ENCODE measurements at places on chromosomes 1 and 21.
A peak's percentile ranks its signal among the peaks of the same experiment; 100 is the strongest.

DNA sequence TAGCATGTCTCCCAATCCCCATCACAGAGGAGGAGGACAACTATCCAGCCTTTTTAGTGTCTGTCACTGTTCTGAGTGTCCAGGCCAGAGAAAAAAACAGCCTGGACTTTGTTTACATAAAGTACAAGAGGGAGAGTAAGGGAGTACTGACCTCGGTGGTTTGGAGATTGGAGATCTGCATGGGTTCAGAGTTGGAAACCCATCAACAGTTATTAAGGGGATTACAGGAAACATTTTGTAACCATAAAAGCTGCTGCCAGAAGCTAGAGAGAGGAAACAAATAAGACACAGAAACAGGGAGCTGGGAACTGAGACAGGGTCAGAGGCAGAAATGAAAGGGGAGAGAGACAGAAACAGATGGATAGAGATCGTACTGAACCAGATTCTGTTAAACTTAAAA, 131.5 kb upstream of the CTTNBP2NL start:
- no peak for DNase-seq

DNA sequence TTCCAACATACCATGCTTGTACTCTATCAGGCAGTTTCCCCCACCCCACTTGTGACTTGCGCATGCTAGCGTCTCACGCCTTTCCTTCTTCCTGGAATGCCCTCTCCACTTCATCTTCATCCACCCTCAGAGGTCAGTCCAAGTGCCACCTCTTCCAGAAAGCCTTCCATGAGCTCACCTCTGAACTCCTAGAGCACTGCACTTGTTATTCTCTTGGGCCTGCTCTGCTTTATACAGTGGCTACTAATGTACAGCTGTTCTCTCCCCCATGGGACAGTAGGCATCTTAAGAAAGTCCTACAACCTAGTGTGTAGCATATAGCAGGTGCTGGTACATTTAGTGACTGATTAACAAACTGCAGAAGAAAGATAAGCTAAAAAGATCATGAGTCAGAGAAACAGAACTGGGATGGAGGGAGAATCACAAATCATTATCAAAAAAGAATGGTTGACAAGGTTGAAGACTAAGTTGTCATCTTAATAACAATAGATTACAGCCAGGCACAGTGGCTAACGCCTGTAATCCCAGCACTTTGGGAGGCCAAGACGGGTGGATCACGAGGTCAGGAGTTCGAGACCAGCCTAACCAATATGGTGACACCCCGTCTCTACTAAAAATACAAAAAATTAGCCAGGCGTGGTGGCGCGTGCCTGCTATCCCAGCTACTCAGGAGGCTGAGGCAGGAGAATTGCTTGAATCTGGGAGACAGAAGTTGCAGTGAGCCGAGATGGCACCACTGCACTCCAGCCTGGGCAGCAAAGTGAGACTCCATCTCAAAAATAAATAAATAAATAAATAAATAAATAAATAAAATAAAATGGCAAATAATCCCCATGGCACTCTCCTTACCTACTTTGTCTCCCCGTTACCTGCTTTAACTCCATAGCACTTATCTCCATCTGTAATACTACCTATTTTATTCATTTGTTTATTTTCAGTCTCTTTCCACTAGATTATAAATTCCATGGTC, 16.3 kb upstream of the TSPAN1 start:
- no peak for DNase-seq

DNA sequence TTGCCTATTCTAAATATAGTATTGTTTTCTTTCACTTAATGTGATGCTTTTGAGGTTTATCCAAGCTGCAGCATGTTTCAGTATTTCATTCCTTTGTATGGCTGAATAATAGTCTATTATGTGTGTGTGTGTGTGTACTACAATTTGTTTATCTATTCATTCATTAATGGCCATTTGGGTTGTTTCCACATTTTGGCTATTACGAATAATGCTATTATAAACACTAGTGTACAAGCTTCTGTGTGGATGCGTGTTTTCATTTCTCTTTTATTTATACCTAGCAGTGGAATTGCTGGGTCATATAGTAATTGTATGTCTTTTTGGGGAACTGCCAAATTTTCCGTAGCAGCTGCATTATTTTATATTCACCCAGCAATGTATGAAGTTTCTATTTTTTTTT, 15.0 kb upstream of the THEM5 start:
- DNase-seq, result no peak

- DNase-seq, result no peak
Observed at GRCh38 chr1:43533584-43533983, 2.9 kb downstream of the PTPRF start.

DNA sequence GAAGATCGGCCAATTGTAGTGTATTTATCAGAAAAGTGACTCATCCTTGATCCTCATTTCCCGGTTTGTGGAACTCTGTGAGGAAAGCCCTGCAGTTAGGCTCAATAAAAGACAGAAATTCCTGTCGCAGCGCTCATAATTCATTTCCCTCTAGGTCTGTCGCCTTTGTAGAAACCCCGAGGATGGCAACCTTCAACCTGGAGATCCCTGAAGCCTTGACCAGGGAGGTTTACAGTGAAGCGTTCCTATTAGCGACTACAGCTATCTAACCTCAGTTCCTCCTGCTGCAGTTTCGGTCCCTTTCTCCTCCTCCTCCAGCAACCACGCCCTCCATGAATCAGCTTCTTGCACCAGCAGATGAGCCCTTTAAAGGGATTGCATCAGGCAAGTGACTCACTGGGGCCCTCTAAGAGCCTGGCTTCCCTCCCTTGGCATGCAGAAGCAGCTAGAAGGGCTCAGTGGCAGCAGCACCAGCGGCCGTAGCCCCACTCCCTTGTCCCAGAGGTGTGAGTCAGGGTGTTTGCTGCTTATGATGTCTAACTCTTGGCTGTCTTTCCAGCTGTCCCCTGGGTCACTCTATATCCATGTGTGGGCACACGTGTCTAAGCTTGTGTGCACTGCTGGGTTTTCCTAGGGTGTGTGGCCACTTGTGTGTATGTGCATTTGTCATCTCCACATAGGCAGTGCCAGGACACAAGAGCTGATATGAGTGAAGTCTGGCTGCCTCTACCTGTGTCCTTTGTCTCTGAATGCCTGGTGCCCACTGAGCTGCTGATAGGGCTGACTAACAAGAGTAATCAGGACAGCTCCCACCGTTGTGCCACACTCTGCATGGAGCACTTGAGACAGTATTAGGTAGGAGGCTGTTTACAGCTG, 779 bp upstream of the STK40 start:
- peak; percentile 86 for DNase-seq

DNA sequence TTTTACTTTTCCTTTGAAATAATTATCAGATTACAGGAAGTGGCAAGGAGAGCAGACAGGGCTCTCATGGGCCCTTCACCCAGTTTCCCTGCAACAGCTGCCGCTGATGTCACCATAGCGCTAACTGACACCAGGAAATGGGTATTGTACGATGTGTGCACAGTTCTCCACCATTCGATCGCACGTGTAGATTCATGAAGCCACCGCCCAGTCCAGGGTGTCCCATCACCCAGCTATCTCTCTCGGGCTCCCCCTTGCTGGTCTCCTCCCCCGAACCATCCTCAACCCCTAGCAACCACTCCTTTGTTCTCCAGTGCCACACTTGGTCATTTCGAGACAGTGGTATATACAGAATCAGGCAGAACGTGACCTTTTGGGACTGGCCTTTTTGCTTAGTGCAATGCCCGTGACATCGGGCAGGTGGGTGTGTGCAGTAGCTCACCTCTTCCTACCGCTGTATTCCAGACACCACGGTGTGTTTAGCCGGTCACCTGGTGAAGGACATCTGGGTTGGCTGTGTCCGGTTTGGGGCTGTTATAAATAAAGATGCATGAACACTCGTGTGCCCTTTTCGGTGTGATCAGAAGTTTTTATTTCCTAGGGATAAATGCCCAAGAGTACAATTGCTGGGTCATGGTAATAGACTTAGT, 118.4 kb downstream of the CRYAA start:
- no peak for DNase-seq

GRCh38 chr1:231676487-231676886, 49.9 kb downstream of the DISC1 start:
- no peak for DNase-seq

DNA sequence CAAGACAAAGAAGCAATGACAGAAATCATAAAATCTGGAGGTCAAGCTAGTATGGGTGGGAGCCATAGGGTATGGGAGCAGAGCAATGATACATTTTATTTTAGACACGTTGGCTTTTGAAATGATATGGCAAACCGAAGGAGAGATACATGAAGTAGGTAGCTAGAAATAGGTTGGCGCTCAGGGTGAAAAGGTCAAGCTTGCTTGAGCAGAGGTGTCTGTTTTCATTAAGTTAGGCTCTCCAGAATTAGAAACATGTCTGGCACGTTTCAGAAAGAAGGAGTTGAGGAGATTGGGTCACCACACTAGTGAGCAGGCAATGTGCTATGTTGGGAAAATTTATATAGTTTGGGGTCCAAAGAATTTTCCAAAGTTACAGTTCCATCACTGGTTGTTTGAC, 151.4 kb downstream of the AMY1C start:
- DNase-seq, result no peak

GRCh38 chr1:26779098-26779668, 8.6 kb upstream of the PIGV start:
- DNase-seq, result no peak

- DNase-seq, result no peak
Observed at GRCh38 chr1:96710708-96711477, 10.7 kb upstream of the PTBP2 start.

GRCh38 chr21:38444691-38445090, 53.6 kb downstream of the ERG start:
- DNase-seq, result no peak

- DNase-seq, result no peak
Observed at GRCh38 chr1:82948386-82948785, 1050.5 kb downstream of the TTLL7 start.

Measured in GM13976 (cell line).